ENCODE measurements at places on chromosomes 2 and 18. TPM values are rescaled to one million over a fixed set of nuclear protein-coding genes. Genes with fewer than 3 reads are reported as not detected.

The CACNB4 gene
- 0.90 TPM for total RNA-seq

The WNT10A gene
- 0.90 TPM for total RNA-seq

The ID2 gene
- total RNA-seq: 213 TPM

The RSAD2 gene
- total RNA-seq: 1.5 TPM

The DHX57 gene
- total RNA-seq: 7.2 TPM

All from right atrium auricular region (tissue), 2 donors.